ENCODE measurements at places on chromosomes 5 and 9.
A peak's percentile ranks its signal among the peaks of the same experiment; 100 is the strongest.

DNA sequence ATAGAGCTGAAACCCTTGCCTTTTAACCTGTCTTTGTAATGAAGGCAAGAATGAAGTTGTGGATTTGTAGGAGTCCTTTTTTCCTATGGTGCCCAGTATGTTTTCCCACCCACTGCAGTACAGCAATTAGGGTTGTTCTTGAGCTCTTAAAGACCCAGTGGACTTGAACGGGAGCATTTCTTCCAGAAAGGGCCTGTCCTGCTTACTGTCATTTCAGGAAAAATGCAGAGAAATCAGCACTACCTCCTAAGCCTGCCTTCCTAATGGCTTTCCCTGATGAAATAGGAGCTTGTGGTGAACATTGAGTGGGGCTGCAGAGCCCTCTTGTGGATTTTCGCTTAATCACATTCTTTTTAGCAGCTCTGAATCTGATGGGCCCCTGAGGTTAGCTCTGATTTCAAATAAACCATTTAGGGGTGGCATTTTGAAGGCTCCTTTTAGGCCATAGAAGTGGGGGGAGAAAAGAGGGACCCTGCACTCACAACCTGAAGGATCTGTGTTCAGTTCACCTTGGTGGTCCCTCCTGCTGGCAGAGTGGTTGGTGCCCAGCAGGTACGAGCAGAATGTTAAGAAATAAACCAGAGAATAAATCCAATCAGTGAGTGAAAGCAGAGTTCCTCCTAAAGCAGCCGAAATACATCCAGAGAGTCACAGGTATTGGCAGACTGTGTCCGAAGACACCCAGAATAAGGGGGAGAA, 188.0 kb upstream of the KLF9 start:
- DNase-seq, result peak; percentile 15

- no peak for DNase-seq
Measured at GRCh38 chr5:77898385-77898784, 122.2 kb upstream of the TBCA start.

DNA sequence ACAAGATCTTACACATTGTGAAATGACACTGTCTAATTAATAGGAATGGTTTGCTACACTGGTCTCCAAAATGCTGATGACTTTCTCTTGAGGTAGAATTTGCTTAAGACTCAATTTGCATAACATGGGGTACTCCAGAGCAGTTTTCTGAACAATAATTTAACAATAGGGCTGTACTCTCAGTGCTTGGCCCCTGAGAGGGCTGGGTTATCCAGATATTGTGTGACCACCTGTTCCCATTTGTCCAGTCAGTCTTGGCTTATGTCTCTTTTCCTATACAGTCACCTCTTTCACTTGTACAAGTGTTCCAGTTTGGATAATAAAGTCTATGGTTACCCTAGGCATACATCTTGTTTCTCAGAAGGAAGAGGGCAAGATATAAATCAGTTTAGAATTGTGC, 17.9 kb downstream of the ZSWIM6 start:
- no peak for DNase-seq

DNA sequence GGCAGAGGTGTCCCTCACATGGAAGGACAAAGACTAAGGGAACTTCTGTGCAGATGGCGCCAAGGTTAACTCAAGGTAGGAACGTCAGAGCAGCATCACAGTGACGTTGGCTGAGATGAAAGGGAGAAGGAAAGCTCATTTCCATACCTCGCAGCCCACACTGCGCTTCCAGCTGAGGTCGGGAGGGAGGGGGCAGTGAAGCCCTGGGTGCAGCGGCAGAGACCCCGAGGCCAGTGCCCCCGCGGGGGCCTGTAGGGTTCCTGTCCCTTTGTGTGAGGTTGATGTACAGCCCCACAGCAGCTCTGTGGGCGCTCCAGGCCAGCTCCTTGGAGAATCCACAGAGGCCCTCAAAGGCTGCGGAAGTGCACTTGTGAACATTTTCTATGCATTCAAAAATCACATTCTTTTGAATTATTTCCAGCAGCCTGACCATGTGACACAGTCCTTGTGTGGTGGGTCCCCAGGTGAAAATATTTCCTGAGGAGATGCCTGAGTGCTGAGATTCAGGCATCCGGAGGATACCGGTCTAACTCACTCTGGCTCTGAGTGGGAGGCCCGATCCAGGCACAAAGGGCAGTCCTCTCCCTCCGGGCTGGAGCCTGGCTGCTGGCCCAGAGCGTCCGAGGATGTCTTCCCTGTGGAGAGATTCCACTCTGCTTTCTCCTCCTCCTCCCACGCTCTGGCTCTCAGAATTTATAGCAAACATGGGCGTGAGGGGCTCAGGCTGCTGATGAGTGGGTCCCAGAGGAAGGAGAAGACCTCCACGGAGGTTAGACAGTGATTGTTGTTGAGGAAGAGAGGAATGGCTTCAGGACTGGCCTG, 150.7 kb downstream of the ICE1 start:
- no peak for DNase-seq

GRCh38 chr9:121876658-121877271, 216.3 kb downstream of the TTLL11 start:
- DNase-seq, result no peak

- no peak for DNase-seq
Measured at GRCh38 chr9:72346333-72346732, 18.7 kb downstream of the ZFAND5 start.

- DNase-seq, result no peak
Measured at GRCh38 chr5:116358911-116359418, 215.7 kb downstream of the SEMA6A start.
